ENCODE measurements at places on chromosomes 3 and 15.
A peak's percentile ranks its signal among the peaks of the same experiment; 100 is the strongest.

GRCh38 chr3:122755491-122755890 lies 38.1 kb downstream of the HSPBAP1 start:
- no peak for DNase-seq

GRCh38 chr3:117719316-117719926 lies 1009.8 kb downstream of the TUSC7 start:
- DNase-seq = peak; percentile 36

GRCh38 chr3:37072892-37073291 lies 79.6 kb downstream of the MLH1 start:
- peak; percentile 95 for DNase-seq

- DNase-seq = peak; percentile 3
Observed at GRCh38 chr15:42736178-42736792, 643 bp downstream of the CDAN1 start.

- DNase-seq = no peak
Observed at GRCh38 chr3:8885536-8886316, 77.5 kb downstream of the RAD18 start.

DNA sequence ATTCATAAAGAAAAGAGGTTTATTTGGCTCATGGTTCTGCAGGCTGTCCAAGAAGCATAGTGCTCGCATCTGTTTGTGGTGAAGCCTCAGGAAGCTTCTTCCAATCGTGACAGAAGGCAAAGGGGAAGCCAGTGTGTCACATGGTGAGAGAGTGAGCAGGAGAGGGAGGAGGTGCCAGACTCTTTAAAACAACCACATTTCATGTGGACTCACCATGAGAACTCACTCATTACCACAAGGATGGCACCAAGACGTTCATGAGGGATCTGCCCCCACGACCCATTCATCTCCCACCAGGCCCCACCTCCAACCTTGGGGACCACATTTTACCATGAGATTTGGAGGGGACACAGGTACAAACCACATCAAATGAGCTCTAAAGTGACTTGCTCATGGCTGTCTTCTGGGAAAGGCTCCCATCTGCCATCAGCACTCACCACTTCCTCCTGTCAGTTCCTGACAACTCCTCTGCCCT lies 327.3 kb upstream of the TLE3 start:
- DNase-seq = no peak

DNA sequence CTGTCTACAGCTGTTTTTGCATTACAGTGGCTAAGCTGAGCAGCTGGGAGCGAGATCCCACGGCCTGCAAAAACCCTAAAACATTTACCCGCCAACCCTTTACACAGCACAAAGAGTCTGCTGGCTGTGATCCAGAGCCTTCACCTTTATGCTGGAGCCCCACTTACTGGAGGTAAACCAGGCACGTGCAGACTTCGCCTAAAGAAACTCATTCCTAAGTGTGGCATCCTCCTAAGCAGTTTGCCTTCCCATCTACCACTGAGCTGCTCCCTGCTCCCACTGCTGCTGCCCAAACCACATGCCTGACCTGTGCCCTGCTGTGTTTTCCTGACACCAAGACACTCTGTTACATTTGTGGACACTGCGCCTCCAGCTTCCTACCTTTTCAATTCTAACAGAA lies 53.0 kb downstream of the CHSY1 start:
- DNase-seq = no peak

DNA sequence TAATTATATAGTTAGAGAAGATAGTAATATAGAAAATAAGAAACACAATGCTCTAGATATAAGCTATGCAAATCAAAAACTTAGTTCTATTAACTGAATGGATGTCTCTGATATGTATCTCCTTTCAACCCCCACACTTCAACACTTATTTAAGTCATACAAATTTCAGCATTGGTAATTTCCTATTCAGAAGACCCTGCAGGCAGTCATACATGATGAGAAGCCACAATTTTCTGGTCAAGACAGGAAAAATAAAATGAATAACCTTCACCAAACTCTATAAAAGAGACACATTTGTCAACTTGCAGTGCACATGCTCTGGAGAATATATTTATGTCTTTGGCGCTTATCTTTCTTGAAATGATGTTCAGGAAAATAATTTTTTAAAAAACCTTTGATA lies 578 bp upstream of the BCHE start:
- DNase-seq = no peak

DNA sequence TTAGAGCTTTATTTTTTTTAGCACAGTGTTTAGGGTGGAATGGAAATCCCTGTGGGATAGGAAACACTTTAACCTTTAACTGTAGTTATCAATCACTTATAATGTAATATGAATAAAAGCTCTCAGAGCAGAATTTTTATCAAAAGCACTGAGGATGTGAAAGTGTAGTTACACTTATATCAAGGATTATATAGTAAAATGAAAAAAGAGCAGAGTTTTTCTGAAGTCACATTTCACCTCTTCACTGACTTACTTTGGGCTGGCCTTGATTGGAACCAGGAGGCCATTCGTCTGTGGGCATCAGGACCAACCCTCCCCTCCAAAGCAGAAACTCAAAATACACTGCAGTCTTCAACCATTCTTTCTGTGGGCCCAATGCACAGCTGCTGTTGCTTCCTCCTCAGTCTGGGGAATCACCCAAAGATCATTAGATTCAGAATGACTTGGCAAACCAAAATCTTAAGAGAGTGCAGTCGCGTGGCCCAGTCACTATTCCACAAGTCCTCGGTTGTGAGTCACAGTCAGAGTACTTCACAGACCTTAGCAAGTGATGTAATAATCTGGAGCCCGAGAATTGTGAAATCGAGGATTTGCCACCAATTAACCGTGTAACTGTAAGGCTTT lies 132.6 kb upstream of the COL8A1 start:
- peak; percentile 89 for DNase-seq

DNA sequence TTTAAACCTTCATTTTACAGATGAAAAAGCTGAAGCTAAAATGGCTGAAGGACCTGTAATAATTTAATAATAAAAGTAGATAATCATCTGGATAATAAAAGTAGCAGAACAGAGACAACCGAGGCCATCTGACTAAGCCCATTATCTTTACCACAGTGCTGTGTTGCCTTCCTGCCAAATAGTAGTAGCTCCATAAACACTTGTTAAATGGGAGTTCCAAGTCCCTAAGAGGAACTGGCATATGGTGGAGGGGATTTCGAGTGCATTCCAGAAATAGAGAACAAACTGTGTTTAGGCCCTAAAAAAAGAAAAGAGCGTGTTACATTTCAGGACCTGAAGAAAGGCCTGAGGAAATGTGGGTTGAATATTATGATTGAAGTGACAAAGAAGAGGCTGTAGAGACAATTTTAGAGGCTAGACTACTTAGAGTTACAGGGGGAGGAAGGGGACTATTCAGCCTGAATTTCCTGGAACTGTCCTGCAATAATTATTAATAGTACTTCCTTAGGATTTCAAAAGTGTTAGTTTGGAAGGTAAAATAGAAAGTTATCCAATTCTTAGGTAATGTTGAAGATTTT lies 424.3 kb downstream of the ROBO2 start:
- peak; percentile 15 for DNase-seq

DNA sequence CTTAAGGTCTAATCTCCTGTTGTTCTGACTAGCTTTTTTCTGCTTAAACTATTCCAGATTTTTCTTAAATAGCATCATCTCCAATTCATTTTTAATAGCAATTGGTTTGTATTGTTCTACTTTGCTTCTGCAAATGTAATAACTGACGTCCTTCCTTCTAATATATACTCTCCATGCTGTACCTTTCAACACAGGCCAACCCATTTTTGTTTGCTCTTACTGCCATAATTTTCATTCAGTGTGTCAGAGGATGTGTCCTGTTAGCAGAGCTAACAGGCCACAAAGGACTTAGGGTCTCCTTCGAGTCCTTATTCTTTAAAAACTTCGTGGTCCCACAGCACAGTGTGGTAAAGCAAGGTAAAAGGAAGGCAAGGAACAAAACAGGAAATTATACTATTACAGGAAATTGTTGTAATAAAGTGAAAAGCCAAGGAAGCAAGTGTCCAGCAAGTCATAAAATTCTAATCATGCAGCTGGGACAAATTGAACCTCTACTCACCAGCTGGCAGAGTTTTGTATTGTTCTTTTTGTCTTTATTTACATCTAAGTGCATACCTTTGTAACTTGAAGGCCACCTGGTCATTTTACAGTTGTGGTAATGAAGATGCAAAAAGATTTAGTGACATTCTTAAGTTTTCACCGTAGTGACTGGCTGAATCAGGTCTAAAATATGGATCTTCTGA lies 64.9 kb upstream of the ZBTB20 start:
- no peak for DNase-seq

DNA sequence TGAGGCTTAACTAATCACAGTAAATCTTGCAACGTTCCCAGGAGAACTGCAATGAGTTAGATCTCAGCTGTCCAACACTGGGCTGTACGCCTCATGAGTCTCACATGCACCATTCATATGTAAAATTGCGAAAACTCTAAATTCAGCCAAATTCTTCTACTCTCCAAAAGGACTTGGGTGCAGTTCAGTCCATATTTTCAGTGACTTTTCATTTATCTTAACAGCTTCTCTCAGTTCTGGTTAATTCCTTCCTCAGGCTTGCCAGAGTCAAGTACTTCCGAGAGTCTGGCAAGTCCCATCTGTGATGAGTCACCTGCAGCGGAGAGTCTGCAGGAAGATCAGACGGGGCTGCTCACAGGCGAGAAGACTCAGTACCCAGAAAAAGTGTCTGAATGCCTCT lies 11.5 kb downstream of the CCDC80 start:
- DNase-seq = peak; percentile 90

DNA sequence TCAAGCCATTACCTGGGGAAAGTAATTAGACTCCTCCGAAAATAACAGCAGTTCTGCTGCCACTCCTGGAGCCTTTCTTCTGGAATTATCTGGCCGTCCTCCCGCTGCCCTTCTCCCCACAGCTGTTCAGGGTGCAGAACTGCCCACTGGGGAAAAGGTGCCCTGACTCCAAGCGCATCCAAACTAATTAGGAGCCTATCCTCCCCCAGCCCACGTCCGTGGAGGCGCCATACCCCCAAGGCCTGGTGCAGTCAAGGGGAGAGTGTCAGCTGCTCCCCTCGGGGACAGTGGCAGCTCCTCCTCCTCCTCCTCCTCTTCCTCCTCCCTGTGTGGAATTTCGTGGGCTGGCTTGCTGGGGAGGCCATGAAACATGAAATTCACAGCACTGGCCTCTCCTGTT lies 177.2 kb downstream of the XXYLT1 start:
- no peak for DNase-seq

- DNase-seq = no peak
Observed at GRCh38 chr15:83835479-83835878, 181.6 kb downstream of the ADAMTSL3 start.

DNA sequence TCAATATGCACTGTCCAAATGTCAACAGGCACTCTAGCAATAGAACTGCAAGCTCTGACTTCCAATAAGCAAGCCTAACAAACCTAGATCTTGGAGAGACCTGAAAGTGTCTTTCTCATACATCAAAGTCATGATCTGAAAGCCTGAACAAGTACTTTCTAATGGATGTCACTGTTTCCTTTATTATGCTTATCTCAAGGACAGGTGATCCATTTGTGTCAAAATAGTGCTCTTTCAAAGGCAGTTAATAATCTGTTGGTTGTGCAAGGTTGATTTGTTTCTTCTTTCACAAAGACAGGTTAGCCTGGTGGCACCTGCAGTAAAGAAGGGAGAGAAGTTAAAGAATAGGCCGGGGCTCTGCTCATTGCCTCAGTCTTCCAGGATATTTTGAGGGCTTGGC lies 146.8 kb downstream of the EPHB1 start:
- no peak for DNase-seq

- DNase-seq = no peak
Observed at GRCh38 chr15:57306944-57307411, 69.3 kb upstream of the CGNL1 start.

- DNase-seq = peak; percentile 75
Observed at GRCh38 chr15:94174399-94174802, 57.0 kb upstream of the MCTP2 start.

DNA sequence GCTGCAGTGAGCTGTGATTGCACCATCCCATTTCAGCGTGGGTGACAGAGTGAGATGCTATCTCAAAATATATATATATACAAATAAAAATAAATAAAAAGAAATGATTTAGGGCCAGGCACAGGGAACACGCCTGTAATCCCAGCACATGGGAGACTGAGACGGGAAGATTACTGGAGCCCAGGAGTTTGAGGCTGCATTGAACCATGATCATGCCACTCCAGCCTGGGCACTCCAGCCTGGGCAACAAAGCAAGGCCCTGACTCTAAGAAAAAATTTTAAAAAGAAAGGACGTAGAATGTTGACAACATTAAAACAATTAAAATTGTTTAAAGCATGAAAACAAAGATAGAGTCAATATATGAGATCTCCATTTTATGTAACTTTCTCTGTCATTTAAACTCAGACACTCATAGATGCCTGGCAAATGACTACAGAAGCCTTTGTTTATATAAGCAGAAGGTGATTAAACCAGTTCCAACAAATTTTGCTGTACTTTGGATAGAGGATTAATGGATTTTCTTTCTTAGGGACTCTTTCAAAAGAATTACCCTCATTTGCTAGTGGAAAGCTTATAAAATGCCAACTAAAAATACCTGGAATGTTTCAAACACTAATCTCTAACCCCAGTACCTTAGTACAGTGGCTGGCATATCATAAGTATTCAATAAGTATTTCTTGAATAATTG lies 10.7 kb upstream of the TRPM7 start:
- peak; percentile 5 for DNase-seq

GRCh38 chr3:29609328-29609811 lies 328.5 kb downstream of the RBMS3 start:
- DNase-seq = no peak

- no peak for DNase-seq
Observed at GRCh38 chr15:67722030-67722817, 103.1 kb upstream of the SKOR1 start.

- DNase-seq = no peak
Observed at GRCh38 chr3:119669906-119670570, 7.2 kb downstream of the COX17 start.

- DNase-seq = peak; percentile 21
Observed at GRCh38 chr3:141302364-141303141, 65.8 kb upstream of the ZBTB38 start.
